ENCODE measurements at places on chromosomes 2 and 18. TPM values are rescaled to one million over a fixed set of nuclear protein-coding genes. Genes with fewer than 3 reads are reported as not detected.
A peak's percentile ranks its signal among the peaks of the same experiment; 100 is the strongest.

- DNase-seq, result peak; percentile 86
Observed at GRCh38 chr2:97806738-97807618, 93.6 kb downstream of the ZAP70 start.

DNA sequence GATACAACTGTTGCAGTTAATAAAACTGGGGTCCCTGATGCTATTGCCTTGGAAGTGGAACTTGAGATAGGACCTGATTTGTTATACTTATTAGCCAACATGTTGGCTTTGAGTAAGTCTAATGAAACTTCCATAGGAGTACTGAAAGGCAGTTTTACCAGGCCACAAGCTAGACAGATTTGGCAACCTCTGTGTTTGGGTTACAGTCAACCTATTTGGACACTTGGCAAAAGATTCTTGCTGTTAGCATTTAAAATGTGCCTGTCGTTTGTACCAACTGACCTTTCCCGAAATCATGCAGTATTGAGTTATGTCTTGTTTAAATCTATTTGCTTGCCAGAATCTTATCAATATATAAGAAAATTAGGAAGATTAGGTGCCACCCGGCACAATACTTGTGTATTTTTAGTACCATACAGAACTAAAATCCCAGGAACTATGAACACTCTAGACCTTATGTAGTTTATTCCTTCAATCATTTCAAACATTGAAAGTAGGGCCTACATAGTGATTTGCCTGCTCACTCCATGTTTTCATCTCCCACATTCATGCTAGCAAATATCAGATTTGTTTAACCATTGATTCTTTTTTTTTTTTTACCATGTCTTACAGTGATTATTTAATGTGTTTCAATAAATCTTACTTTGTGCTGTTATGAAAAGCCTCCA is 35.5 kb upstream of the UPP2 start:
- DNase-seq, result no peak

DNA sequence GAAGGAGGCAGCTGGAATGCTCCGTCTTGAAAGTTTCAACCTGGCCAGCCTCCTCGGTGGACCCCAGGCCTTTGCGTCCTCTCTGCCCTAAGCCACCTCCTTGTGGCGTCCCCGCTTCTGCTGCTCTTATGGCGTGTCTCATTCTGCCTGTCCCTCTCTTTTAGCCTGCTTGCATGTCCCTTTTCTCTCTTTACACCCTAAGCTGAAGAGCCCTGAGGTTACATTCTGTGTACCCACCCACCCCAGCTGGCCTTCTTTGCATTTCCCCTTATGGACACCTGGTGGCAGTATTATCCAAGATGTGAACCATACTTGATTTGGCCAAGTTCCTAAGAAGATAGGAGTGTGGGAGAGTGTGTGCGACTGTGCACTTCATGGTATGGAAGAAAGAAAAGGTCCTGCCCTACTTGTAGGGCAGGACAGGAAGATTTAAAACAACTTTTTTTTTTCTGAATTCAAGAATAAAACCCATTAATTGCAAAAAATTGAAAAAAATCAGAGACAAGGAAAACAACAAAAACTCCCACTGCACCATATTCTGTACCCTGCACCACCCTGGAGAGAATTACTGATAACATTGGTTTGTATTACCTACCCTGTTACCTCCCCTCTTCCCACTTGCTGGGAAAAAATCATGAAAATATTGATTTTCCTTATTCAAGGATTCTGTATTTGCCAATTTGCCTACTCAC is 77.4 kb downstream of the DYSF start:
- DNase-seq, result peak; percentile 28

DNA sequence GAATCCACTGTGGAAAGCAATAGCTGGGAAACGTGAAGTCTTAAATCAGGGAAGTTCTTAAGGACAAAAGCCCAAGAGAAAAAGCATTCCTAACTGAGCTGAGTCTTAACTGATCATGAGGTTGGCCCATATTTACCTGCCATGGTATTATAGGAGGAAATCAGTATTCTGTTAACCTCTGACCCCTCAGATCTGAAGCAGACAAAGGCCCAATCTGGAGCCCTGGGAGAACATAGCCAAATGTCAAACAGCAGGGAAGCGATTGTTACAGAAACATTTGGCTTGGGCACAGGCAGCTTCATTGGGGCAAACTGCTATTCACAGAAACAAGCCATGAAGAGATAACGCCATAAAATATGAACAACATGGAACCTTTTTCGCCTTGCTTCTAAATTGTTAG is 18.8 kb downstream of the EPHA4 start:
- DNase-seq, result no peak

DNA sequence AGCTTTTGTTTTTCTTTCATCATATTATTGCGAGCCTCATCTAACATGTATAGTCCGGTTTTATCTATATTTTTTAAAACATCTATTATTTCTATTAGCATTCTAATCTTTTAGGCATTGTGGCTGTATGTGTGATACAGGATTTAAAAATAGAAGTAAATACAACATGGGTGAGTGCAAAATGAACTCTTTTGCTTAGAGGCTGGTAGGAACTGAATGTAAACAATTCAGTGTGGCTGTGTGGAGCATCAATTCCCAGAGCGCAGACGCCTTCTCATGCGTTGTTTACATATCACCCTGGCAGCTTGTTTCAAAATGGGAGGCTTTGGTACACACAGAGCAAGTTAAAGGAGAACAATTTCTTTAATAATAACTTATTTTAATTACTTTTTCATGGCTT is 836 bp downstream of the DTNA start:
- no peak for DNase-seq

- no peak for DNase-seq
Observed at GRCh38 chr2:134670955-134671354, 47.8 kb downstream of the TMEM163 start.

- peak; percentile 46 for DNase-seq
Observed at GRCh38 chr2:111930875-111931274, 32.5 kb downstream of the MERTK start.

DNA sequence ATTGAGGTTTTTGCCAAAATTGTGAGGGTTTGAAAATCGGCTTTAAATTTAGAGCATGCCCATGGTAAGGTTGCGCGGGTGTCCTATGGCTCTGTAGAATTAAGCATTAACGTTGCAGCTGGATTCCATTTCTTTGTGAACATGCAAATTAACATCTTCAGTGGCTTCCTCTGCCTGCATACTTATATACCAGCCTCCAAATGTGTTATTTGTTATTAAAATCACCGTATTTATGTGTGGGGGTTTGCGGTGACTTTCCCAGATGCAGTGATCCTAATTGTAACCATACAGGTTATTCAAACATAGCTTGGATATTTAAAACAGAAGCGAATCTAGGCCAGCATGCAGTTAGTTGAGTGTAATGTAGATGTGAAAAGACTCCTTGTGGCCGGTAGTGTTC is 80.2 kb downstream of the TGOLN2 start:
- no peak for DNase-seq

DNA sequence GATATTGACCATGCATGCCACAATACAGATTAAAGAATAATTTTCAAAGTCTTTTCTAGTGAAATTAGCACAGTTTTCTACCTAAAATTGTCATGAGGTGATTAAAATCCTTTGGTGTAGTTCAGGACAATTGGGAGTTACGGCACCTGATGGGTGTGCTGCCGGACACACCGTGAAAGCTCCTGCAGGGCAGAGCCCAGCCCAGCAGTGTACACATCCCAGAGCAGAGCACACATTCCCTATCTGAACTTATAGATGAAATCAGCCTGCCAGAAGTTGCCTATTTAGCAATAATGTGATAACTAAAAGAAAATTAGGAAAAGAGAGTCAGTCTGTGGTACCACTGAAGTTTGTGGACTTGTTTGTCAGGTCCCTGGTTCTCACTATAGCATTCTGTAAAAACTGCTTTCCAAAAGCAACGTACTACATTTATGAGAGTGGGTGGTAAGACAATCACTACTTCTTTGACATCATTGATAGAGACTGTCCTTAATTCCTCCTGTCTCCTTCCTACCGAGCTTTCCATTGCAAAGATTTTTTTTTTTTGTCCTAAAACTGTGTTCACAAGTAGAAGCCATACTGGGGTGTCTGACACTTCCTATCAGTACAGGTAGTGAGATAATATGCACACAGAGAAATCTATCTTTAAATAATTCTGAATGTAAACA is 3.4 kb downstream of the CYTIP start:
- DNase-seq, result no peak

- DNase-seq, result no peak
Observed at GRCh38 chr2:28488083-28488830, 7.6 kb upstream of the PLB1 start.

DNA sequence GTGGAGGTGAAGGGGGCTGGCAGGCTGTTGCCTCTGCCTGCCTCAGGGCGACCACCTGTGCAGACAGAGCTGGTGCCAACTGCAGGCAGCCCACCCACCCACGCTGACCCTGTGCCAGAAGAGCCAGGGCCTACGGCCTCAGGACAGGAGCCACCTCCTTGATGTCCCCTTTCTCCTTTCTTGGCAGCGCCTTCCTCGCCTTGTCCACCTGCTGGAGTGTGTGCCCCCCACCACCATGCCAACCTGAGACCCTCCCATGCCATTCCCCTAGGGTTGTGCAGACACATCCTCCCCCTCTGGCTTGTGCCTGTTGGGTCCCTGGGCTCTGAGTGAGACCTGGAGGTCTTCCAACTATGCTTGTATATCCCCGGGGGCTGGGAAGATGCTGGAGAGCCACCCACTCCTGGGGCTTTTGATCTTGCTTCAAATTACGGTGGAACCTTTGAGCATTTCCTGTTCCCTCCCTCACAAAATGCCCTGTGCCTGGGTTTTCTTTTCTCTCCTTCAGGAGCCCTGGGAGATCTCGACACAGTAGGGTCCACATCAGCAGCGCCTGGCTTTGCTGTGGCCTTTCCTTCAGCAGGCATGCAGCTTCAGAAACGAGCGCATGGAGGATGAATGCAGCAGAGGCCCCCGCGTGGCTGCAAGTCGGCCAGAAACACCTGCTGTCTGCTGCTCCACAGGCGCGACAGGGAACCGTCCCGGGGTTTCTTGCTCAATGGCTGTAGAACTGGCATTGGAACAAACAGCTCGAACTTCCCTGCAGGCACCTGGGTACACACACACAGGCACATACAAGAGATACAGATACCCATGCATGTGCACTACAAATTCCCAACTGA is 65.9 kb upstream of the SH3RF3 start:
- DNase-seq, result no peak

DNA sequence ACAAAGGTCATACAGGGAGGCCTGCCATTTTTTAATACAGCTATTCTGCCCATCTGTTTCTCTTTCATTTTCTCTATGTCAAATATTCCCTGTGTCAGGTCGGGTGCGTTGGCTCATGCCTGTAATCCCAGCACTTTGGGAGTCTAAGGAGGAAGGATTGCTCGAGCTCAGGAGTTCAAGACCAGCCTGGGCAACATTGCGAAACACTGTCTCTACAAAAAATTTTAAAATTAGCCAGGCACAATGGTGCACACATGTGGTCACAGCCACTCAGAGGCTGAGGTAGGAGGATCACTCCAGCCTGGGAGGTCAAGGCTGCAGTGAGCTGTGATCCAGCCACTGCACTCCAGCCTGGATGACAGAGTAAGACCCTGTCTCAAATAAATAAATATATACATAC is 34.7 kb downstream of the TMEM37 start:
- no peak for DNase-seq

DNA sequence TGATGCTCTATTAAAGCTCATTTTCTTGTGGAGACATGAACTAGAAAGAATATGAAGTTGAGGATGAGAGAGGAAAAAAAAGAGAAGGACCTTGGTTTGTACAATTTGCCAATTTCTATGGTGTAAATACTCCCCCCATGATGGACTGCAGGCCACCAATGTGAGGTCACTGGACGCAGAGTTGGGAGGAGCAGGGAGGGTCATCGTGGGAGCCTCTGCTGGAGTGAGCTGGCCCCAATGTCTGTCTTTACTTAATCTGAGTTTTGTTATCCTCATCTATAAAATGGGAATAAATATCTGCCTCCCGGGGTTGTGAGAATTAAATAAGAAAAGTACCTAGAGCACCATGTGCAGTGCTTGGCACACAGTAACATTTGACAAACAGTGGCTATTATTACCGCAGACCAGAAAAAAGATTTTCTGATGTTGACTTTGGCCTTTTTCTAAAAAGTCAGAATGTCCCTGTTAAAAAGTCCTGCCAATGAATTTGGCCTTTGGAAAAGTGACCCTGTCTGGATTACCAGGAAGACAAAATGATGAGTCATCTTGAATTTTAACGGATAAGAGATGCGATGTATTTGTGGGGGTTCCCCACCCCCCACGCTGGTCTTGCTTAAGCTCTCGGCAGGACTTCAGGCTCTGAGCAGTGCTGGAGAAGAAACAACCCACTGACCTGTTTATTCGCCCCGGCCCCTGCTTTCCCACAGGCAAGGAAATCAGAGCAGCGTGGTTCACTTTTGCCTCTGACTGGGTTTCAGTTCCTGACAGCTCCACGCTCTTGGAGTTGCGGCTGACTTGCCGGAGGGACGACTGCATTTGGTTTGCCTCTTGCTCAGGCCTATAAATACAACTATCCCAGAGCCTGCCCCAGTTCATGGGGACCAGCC is 50.3 kb upstream of the FOSL2 start:
- no peak for DNase-seq

- no peak for DNase-seq
Observed at GRCh38 chr2:133063775-133064174, 393.8 kb upstream of the LYPD1 start.

GRCh38 chr2:147521936-147522335 is 322.9 kb upstream of the ACVR2A start:
- DNase-seq, result no peak

DNA sequence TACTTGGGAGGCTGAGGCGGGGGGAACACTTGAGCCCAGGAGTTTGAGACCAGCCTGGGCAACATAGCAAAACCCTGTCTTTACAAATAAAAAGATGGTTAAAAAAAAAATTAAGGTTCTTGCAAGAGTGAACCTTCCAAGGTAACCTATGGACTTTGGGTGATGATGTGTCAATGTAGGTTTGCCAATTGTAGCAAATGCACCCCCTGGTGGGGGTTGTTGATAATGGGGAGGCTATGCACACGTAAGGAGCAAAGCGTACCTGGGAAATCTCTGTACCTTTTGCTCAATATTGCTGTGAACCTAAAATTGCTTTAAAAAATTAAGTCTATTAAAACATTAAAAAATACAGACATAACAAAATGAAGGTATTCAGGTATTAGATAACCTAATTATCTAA is 70.4 kb downstream of the CWC22 start:
- DNase-seq, result peak; percentile 27

GRCh38 chr18:13710414-13710831 is 15.9 kb downstream of the FAM210A start:
- no peak for DNase-seq

DNA sequence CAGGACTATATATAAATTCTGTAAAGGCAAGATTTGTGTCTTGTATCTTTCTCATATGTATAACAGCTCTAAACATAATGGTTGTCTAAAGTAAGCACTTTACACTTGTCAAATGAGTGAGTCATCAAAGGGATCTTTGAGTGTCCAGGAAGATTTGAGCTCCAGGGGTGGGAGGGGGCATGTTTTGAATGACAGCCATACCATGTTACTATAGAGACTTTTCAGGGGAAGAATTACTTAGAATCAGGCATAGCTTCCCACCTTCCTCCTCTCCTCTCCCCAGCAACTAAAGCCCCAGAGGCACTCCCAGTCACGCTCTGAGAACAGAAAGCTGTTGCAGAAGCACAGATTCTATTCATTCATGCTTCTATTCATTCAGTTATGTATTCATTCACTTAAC is 65.8 kb upstream of the ALK start:
- DNase-seq, result no peak

PCARE gene
- total RNA-seq, result not detected

SPP2 gene
- total RNA-seq, result not detected

SPATA3 gene
- 0.53 TPM for total RNA-seq

SERPINB4 gene
- not detected for total RNA-seq

CROCC2 gene
- total RNA-seq, result not detected

THSD7B gene
- total RNA-seq, result not detected
